Daoy (cell line): ENCODE measurements at places on chromosomes 11 and 22.
A peak's percentile ranks its signal among the peaks of the same experiment; 100 is the strongest.

GRCh38 chr11:96189351-96189750, 153.6 kb downstream of the MAML2 start:
- DNase-seq = no peak

DNA sequence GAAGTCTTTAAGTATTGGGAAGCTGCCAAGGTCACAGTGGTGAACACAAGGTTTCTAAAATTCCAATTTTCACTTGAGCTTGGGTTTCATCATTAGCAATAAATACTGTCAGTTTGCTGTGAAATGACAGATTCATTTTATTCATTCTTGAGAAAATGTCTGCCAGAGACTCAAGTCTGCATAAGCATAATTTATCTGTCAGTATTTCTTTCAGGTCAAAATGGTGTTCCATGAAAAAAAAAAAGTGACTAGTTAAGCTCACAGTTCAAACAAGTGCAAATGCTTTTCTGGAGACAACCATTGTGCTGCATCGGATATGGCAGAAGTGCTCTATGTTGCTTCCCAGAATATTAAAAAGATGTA, 8.1 kb upstream of the GDPD5 start:
- no peak for DNase-seq

DNA sequence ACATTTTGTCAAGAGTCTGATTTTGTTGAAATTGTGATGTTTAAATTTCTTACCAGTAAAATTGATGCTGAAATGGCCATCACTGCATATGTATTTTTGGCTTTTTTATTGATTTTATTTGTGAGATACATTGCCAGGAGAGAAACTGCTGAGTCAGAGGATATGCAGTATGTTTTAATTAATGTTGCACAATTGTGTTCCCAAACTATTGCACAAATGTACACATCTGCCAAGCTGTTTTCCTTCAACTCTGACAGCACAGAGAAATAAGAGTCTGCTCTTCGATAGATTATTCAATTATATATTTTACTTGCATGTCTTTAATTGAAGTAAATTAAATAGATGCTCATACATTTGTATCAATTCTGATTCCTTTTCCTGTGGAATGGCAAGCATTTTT, 640.2 kb upstream of the LUZP2 start:
- DNase-seq = no peak

- peak; percentile 55 for DNase-seq
Observed at GRCh38 chr22:32080904-32081303, 37.8 kb downstream of the SLC5A1 start.

- DNase-seq = no peak
Observed at GRCh38 chr11:73252577-73253191, 19.5 kb upstream of the P2RY6 start.

GRCh38 chr22:19526702-19527111, 2.5 kb upstream of the CLDN5 start:
- DNase-seq = no peak
